ENCODE measurements at places on chromosomes 1 and 21.

DNA sequence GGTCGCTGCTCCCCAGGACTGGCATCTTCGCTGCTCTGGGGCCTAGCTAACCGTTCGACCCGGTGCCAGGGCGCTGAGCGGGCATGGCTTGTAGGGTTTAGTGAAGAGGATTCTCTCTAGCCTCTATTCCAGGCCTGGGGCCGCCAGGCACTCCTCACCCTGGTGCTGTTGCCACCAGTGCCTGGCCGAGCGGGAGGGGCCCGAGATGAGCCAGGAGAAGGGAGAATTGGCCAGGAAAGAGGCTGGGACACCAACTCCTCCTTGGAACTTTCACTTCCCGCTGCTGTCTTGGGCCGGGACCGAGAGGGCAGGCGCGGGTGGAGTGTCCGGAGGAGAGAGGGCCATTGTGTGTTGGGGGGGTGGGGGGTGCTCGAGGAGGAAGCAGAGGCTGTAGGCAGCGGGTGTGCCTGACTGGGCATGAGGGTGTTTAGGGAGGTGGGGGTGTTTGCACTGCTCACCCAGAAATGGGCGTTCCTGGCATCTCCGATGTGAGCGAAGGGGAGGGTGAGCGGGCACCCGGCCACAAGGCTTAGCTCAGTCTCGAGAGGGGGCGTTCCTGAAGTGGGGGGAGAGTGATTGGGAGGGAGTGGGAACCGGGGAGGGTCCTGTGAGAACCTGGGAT lies 772 bp downstream of the ADAM15 start:
- no peak for DNase-seq

DNA sequence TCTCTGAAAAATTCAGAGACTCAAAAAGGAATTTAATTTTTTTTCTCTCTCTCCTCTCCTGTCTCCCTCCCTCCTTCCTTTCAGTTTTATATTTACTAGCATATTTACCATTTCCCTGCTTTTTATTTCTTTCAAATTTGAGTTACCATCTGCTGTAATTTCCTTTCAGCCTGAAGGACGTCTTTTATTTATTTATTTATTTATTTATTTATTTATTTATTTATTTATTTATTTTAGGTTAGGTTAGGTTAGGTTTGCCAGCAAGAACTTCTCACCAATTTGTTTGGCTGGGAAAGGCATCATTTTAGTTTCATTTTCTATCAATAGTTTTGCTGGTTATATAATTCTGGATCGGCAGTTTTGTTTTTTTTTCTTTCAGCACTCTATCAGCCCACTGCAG lies 231.7 kb upstream of the ZRANB2 start:
- no peak for DNase-seq

GRCh38 chr1:8333246-8333987 lies 15.5 kb downstream of the SLC45A1 start:
- DNase-seq, result no peak

DNA sequence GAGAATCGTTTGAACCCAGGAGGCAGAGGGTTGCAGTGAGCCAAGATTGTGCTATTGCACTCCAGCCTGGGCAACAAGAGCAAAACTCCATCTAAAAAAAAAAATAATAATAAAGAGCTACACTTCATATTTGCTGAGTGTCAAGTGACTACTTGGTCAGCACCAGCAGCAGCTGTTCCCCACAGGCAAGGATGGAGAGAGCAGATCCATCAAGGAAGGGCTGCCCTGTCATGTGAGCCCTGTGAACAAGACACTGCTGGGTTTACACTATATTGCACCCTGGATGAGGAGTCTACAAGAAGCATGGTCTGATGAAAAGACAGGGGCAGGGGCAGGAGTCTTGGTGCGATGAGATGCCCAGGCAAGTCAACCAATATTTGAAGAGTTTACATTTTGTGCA lies 3.6 kb downstream of the CTNNBIP1 start:
- DNase-seq, result no peak

DNA sequence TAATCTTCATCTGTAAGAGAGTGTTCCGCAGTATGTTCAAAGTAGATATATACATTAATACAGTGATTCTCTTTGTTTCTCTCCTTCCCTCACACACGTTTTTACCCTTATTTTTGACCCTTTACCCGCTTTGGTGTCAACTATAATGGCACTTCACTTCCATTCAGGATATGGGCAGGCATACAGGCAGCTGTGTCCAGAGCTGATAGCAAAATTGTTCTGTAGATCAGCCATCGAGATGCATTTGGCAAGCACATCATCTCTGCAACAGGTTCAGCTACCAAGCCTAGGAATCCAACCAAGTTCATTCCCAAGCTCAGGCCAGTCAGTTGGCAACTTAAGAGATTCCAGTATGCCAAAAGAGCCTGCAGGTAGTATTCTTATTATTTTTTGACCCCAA lies 74.8 kb downstream of the FNBP1L start:
- no peak for DNase-seq

DNA sequence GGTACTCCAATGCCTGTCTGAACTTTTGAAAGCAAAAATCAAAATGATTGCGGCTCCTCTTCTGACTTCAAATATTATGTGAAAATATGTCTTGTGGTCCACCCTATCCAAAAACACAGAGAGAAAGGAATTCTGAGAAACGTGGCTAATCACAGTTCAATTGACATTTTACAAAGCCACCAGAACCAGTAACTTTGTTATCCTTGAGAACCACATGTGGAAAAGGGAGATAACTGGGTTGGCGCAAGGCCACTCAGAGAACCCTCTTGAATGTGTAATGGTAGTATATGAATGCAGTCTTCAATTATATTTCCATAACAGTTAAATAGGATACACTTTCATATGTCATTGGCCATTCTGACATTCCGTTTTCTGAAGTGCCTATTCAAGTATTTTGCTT lies 1030.0 kb upstream of the TMPRSS15 start:
- no peak for DNase-seq

DNA sequence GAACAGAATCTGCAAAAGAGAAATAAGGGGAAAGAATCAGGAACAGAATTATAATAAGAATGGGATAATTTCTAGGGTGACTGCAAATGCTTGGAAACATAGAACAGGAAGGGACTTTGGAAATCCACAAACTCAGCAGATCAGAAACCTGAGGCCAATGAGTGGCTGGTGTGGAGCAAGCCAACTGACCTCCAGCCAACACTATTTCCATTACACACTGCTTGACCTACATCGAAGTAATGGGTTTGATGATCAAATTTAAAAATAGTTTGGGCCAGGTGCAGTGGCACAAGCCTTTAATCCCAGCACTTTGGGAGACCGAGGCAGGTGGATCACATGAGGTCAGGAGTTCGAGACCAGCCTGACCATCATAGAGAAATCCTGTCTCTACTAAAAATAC lies 284.9 kb downstream of the GRIK1 start:
- DNase-seq, result no peak

- no peak for DNase-seq
Measured at GRCh38 chr1:204081791-204082513, 9.0 kb downstream of the SOX13 start.

- DNase-seq, result no peak
Measured at GRCh38 chr1:91769742-91770141, 116.2 kb downstream of the TGFBR3 start.

GRCh38 chr1:225870911-225871310 lies 11.3 kb downstream of the TMEM63A start:
- DNase-seq, result no peak

- DNase-seq, result no peak
Measured at GRCh38 chr21:38459490-38459889, 38.8 kb downstream of the ERG start.

DNA sequence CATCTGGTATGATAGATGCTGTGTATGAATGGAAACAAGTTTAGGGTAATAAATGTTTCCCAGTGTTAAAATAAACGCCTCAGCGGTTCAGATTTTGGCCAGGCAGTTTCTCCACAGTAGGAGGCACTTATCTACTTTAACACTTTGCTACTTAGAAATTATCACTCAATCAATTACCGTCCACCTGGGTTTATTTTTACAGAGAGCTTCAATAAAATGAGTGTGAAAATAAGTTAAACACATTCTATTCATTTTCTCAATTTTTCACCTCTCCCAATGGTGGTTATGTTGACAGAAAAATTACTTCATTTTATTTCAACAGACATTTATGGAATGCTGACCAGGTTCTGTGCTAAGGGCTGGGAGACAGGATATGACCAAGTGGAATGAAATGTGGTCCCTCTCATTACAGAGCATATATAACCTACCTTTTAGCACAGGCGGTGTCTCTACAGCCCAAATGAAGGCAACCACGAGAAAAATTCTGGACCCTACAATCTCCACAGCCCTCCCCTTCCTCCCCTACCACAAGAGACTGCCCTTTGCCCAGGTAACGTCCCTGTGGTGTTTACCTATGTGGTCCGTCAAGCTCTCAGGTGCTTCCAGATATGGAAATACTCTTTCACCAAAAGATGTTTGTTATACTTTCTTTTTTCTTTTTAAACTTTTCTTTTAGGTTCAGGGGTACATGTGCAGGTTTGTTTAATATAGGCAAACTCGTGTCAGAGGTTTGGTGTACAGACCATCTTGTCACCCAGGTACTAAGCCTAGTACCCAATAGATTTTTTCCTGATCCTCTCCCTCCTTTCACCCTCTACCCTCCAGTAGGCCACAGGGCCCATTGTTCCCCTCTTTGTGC lies 105.5 kb downstream of the HLCS start:
- peak; percentile 52 for DNase-seq

DNA sequence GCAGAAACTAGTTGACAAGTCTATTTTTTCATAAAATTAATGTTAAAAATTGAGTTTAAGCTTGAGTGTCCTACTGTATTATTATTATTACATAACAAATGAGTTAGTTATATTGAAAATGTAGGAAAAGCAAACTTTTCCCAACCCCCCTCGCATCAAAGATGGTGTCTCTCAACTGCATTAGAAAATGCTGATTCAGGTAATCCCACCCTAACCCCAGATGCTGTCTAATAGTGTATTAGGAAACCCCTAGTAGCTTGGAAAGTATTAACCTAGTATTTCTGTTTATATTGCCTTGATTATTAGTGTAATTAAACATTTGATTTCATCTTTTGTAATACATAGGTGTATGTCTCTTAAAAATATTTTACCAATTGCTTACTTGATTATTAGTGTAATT lies 1120.3 kb downstream of the MRPL39 start:
- no peak for DNase-seq

GRCh38 chr1:181180407-181181031 lies 92.0 kb downstream of the IER5 start:
- DNase-seq, result no peak

DNA sequence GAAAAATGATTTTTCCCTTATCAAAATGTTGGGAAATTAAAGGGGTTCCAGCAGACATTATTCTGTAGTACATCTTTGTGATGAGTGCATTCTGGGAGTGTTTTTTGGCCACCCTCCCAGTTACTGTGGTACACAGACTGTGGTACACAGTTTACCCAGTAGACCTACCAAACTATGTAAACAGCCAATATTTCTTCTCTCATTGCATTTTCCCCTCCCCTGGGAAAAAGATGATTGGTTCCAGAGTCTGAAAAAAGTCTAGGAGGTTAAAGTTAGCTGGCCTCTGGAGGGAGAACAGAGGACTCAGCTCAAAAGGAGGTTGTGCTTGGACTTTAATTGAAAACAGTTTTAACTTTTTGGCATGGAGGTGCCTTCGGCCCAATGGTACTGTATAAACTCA lies 42.5 kb downstream of the PGM1 start:
- no peak for DNase-seq

DNA sequence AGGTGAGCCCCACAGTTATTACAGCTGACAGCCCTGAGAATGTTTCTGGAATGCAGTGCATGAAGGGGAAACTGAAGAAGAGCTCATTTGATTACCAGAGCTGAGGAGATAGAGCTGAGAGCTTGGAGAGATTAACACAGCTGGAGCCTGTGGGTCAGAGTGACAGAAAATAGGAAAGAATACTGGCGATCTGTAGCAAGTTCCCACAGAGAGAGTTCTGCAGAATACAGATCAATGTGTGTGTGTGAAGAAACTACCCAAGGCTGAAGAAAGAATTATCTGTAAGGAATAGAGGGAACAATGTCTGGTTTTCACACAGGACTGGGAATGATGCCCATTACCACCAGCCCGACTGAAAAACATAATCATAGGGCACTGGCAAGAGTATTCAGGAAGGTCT lies 103.6 kb upstream of the SNX7 start:
- no peak for DNase-seq

DNA sequence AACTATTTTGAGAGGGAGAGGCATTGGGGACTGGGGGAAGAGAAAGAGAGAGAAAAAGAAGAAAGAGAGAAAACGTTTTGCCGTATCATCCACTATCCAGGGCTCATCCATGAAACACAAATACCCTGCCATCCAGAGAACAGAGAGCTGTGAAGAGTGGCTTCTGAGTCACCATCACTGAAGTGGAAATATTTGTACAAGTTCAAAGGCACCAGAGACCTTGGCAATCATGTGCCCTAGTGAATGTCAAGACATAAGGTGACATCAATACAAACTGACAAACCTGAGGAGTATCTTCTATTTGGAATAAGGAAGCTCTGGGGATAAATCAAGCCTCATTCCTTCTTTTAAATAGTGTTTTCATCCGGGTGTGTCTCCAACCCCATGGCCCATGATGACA lies 197.2 kb upstream of the PROX1 start:
- DNase-seq, result no peak

DNA sequence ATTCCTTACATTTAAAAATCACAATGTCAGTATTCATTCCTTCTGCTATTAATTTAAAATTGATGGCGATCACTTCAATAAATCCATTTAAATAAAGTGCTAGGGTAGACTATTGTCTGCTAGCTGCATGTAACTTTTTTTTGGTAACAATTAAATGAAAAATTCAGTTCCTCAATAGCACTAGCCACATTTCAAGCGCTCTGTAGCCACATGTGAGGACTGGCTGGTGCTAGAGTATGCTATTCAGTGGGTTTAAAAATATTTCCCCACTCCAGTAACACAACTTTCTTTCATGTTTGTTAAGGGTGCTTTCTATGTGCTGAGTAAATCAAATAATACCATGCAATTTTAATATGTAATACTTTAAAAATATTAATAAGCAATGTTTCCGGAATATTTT lies 108.2 kb downstream of the LTN1 start:
- no peak for DNase-seq

DNA sequence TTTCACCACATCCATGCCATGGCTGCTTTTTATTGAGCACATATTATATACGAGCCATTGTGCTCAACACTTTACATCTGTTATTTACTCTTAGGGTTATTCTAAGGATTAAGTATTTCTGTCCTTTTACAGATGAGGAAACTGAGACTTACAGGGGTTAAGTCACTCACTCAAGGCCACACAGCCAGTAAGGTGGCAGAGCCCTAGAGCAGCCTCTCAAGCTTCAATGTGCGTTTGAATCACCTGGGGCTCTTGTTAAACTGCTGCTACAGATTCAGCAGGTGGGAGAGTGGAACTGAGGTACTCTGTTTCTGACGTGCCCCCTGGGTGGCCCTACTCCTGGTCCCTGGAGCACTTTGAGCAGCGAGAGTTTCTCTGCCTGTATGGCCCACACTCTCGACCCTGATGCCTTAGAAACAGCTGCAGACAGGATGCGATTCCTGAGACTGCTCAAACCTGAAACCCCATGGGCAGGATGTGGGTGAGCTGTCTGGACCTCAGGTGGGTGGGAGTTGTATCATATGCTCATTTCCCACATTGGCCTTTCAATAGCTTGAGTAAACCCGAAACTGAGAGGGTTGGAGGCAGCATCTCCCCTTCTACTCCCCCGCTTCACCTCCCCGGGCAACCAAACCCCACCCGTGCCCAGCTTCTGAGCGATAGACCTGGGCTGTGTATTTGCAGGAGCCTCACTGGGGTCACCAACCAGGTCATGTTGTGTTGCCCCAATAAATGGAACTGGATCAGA lies 59.3 kb downstream of the MAN1C1 start:
- DNase-seq, result no peak
